ENCODE measurements at places on chromosomes 6 and 20.
A peak's percentile ranks its signal among the peaks of the same experiment; 100 is the strongest.

DNA sequence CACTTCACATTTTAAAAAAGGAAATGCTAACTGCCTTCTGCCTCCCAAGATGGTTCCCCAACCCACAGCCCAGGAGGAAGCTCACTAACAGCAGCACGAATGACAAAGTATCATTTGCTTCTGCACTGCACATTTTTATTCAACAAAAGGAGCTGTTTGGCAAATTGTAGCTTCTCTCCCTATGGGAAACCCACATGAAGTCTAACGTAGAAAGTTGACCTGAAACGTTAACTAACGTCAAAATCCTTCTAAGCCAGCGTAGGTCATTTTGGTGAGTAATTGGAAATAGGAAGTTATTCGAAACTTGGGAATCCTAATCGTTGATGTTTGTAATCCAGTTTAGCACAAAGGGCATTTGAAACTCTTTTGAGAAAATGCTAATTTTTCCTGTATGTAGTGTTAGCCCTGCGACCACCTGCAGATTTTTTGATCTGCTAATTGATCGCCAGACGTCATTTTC lies 2.9 kb downstream of the SALL4 start:
- no peak for DNase-seq

DNA sequence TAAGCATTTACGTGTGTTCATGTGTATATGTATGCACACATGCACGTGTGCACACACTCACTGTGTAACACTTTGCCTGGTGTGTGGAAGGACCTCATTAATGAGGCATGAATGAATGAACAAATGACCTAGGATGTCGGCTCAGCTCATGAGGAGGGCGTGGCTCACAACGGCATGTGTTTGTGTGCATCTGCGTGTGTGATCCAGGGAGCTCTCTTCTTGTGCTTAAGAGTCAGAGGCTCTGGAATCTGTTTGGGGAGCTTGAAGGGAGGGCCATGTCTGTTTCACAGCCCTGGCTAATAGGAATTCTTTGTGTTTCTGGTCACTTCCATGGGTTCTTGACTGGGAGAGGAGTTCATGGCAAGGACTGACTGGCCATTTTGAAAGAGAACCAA lies 32.7 kb downstream of the TOX2 start:
- DNase-seq, result no peak

- DNase-seq, result no peak
Measured at GRCh38 chr20:35121186-35121585, 25.9 kb downstream of the EDEM2 start.

DNA sequence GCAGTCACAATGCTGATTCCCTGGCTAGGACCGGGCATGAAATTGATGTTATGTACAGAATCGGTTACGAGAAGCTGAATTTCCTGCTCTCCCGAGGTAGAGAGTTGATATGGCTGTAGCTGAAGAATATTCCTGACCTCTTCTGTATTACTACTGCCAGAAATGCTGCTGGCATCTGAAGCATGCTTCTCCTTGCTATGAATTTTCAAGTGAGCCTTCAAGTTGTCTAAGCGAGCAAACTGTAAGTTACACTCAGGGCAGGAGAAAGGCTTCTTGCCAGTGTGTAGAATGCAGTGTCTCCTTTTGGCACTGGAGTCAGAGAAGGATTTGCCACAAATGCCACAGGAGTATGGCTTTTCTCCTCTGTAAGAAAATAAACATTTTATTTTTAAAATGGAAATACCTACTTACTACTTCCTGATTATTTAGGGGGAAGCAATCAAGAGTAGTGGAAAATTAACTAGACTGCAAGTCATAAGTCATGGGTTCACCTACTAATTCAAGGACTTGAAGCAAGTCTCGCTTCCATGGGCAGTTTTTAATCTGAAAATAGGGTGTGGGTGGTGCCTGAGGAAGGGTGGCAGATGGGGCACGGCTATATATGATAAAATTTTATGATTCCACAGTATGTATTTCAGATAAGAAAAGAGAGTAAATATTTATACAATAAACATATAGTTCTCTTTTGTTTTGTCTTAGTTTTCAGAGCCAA lies 10.8 kb upstream of the MICAL1 start:
- no peak for DNase-seq

DNA sequence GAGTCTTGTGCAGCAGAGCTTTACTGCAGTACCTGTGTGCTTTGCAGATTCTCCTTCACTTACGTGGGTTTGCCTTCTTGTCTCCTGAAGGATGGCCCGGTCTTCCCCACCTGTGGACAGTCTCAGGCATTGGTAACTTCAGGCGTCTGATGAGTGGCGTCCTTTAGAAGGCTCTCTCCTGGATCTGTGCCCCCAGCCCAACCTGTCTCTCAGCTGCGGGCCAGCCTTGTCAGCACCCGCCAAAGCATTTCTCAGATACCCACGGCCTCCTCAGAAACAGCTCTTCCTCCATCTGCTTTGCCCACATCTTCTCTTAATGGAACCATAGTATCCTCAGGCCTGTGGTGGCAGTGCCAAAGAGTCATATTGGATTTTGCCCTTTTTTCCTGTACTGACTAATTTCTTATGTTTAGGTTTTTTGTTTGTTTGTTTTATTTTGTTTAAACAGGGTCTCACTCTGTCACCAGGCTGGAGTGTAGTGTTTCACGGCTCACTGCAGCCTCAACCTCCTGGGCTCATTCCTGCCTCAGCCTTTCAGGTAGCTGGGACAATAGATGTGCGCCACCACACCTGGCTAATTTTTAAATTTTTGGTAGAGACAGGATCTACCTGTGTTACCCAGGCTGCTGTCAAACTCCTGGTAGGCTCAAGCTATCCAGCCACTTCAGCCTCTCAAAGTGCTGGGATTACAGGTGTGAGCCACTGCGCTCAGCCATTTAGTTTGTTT lies 96.6 kb downstream of the ARID1B start:
- DNase-seq, result no peak

DNA sequence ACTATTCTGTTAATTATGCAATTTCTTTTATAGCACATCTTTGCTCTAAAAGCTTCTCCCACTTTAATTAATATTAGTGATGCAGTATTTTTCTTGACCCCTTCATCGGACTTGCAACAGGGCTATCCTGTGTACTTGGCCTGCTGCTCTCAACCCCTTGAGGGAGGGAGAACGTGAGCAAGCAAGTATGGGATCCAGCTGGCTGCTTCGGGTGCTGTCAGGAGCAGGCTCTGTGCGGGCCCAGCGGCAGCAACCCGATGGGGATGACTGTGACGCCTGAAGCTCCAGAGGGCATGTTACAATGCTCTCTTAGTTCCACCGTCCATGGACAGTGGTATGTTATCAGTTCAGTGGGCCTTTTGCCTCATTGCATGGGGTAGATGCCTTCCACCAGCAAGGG lies 519.8 kb upstream of the CITED2 start:
- DNase-seq, result no peak

DNA sequence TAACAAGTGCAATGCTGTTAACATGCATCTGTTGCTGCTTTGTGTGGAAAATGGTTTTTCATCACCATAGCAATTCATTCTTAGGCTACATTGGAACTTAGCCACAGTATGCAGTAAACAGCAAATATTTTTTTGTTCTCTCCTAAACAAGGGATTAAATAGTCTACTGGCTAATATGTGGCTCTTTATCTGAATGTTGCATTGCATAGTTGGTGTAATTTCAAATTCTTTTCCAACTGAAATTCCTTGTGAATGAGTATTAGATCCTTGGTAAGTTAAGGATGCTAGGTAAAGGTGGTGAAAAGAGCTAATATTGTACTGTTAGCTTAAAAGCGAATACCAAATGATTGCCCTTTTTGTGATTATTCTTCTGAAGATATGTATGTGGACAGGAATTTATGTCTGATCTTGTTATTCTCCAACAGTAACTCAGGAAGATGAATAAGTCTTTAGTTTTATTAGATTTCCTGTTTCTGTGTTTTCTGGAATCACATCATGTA lies 958 bp downstream of the MLIP start:
- DNase-seq, result peak; percentile 4

DNA sequence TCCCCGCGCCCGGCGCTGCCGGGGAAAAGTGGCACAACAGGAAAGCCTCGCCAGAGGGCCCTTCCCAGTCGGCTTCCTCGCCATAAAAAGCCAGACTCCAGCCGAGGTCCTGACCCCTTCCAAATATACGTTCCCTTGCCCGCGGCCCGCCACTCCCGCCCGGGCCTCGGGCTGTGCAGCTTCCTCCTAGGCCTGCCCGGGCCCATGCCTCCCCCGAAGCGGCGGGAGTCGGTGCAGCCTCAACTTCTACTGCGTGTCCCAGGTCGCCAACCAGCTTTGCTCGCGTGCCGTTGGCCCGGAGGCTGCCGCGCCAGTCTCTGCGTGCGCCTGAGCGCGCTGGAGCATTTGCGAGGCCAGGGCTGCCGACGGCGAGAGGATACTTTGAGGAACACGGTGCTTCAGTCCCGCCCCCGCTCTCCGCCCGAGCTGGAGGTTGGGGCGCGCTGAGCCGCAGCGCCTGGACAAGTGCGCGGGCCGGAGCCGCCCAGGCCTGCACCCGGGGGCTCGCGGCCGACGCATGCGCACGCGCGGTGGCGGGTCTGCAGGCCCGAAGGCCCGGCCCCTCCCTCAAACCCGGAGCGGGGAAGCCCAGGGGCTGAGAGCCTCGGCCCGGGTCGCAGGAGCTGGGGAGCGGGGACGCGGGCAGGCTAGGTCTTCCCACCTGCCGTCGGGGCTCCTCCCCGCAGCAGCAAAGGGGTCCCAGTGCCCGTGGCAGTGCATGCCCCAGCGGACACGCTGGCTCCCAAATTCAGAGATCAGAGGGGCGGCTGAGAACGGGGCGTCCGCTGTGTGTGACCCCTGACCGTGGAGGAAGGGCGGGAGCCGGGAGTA lies 10.2 kb downstream of the FOXC1 start:
- DNase-seq, result no peak

DNA sequence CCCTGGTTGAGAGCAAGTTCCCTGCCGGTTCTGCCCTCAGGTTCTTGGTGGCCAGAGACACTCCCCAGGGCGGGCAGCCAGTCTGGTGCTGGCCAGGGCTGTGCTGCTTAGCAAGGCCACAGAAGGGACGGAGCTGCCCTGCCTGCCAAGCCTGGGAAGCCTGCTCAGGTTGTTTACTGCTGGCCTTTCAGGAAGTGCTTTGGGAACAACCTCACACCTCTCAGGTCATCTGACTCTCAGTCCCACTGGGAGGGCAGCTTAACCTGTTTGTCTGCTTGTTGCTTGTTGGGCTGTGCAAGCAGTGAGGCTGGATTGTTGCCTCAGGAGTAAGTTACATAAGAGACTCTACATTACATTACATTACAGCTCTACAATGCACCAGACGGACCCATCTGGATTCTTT lies 75.8 kb upstream of the AFDN start:
- no peak for DNase-seq

GRCh38 chr6:37566111-37566949 lies 66.6 kb upstream of the CCDC167 start:
- DNase-seq, result no peak

- DNase-seq, result no peak
Measured at GRCh38 chr6:3630258-3630835, 121.2 kb downstream of the PXDC1 start.

GRCh38 chr6:1524040-1524480 lies 85.7 kb upstream of the FOXC1 start:
- no peak for DNase-seq

DNA sequence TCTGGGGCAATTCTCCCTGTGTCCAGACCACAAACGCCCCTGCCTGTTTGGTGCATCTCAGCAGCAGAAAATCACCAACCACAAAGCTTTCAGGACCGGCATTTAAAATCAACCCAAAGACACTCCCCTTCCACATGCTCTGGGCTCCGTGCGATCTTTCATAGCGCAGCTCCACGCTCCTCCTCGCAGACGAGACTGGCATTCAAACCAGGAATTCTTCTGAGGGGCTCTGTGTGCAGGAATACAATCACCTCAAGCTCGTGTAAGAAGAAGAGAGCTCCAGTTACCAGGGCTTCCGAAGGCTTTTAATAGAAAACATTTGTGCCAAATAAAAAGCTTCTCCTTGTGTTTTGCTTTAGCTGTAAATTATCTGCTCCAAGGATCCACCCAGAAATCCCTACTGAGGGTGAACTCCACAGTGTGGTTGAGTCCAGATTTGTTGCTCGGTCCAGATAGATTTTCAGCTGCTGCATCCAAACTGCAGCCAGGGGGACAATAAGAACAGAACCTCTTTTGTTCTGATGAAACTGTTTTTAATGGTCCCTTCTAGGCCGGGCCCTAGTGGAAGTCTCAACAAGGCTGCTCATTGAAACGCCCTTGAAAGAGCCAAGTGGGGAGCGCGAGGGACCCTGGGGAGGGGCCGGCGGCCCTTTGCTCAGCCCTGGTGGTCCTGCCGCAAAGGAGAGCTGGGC lies 16.4 kb upstream of the BMP7 start:
- DNase-seq, result no peak

- DNase-seq, result peak; percentile 71
Measured at GRCh38 chr6:34390531-34391472, 1.7 kb downstream of the NUDT3 start.

GRCh38 chr6:41247882-41248705 lies 19.9 kb downstream of the TREML4 start:
- DNase-seq, result no peak

- DNase-seq, result no peak
Measured at GRCh38 chr20:63074182-63074581, 67.4 kb upstream of the BHLHE23 start.

DNA sequence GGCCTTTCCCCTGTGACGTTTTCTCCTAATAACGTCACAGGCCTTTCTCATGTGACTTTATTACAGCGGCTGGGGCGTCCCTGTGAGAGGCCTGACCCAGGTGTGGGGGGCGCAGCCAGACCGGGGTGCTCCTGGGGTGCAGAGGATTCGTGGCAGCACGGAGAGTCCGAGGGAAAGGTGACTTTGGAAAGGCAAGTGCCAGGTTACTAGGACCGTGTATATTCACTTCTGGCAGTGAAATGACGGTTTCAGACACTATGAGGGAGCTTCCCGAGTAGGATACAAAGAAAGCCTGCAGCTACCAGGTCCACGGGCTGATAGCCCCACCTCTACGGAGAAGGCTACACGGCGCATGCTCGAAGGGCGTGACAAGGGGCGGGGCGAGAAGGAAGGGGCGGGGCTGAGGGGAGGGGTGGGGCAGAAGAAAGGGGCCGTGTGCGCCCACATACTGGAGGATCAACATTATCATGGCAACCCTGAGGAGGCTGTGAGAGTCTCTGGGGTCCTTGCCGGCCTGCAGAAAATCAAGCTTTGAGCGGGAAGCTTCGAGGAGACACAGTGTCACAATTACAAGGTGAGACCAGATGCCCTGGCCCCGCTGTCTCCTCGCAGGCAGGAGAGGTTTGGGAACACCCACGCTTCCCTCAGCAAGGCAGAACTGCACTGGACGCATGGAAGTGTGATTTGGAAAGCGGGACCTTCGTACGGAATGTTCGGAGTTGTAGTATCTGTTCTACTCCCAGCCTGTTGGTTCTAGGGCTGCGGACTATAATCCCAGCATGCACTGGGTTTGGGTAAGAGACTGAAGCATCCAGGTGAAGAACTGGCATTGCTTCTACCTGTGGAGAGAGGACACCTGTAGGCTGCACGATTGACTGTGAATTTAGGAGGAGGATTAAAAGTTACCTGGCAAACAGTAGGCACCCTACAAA lies 54.4 kb upstream of the ZNF337 start:
- no peak for DNase-seq

GRCh38 chr6:157220485-157220884 lies 102.8 kb downstream of the TMEM242 start:
- DNase-seq, result no peak
